Frontal cortex (tissue), 4 donors: ENCODE measurements at places on chromosomes 2 and 18. TPM values are rescaled to one million over a fixed set of nuclear protein-coding genes. Genes with fewer than 3 reads are reported as not detected.

- no peak for DNase-seq
These were observed 130.6 kb downstream of the COL6A3 start for GRCh38 chr2:237283131-237283928.

- DNase-seq, result no peak
These were observed 75.6 kb downstream of the TPGS2 start for GRCh38 chr18:36752929-36753865.

DNA sequence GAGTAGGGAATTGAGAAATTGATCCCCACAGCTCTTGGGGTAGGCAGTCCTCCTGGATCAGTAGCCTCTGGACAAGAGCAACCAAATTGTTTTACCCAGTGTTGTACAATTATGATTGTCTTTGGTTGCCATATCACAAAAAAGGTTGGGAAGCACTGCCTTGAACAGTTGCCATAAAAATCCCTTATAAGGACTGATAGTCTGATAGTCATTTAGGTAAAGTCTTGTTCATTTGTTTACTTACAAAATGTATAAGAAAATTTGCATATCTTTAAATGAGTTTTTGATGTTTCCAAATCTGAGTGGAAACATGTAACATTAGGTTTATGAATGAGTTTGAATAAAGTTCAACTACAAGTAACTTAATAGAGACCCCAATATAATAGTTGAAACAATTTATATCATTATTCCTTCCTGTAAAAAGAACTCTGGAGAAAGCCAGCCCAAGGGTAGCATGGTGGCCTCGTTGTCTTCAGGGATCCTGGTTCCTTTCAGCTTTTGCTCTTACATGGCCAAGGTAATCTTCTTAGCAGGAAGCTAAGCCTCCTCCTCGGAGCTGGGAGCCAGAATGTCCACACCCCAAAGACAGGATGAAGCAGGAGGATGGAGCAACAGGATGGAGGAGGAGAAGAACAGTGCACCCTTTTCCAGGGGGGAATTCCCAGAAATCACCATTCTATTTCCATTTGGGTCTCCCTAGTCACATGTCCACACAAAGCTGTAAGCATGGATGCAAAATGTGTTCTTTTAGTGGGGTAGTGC, 35.7 kb upstream of the NEMP2 start:
- no peak for DNase-seq

DNA sequence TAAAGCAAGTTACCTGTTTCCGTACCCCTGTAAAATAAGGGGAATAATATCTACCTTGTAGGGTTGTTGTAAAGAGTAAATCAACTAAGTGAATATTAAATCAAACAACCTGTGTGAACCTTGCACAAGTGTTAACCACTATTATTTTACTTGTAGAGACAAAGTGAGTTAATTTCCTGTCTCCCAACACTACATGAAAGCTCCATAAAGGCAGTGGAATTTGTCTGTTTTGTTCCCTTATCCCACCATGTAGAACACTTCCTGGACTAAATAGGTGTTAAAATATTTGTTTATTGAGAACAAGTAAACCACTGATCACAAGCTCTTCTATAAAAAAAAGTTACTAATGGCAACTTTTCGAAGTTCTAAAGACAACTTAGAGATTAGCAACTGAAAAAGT, 3.3 kb downstream of the ARL5A start:
- DNase-seq, result no peak

DNA sequence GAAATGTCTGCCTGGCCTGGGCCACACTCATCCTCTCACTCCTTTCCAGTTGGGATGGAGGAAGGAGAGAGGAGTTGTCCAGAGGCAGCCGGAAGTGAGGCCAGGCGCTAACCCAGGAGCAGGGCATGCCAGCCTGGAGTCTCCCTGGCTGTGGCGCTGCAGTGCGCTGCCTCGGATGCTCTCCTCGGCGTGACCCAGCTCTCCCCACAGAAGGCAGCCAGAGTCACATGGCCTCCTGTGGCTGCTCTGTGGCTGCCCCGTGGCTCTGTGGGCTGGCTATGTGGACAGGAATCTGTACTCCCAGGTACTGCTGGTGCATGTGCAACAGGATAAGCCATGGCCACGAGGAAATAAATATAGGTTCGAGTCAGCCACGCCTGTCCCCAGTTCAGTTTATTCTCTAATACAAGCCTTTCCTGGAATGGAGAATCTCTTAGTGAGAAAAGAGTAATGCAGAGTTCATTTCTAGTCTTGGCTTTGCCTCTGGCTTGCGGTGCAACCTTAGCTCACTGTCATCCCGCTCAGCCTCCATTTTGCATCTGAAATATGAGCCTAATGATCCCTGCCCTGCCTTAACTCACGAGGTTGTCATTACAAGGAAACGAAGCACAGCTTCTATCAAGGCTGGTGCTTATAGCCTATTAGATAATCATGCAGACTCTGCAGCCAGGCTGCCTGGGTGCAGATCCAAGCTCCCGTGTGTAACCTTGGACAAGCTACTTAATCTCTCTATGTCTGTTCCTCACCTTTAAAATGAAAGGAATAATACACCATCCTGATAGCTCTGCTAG, 106.3 kb downstream of the ANTXR1 start:
- DNase-seq, result no peak

DNA sequence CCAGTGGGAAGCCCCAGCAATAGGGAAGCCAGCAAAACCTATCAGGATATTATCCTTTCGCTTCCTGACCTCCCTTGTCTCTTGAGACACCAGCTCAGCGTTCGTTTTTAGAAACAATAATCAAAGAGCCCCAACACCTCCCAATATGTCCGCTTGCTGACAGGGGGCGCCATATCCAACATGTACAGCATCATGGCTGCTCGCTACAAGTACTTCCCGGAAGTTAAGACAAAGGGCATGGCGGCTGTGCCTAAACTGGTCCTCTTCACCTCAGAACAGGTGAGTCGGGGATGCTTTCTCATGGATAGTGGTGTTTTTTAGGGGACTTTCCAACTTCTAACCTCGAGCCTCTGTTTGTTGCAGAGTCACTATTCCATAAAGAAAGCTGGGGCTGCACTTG, 28.7 kb downstream of the GAD1 start:
- no peak for DNase-seq

DNA sequence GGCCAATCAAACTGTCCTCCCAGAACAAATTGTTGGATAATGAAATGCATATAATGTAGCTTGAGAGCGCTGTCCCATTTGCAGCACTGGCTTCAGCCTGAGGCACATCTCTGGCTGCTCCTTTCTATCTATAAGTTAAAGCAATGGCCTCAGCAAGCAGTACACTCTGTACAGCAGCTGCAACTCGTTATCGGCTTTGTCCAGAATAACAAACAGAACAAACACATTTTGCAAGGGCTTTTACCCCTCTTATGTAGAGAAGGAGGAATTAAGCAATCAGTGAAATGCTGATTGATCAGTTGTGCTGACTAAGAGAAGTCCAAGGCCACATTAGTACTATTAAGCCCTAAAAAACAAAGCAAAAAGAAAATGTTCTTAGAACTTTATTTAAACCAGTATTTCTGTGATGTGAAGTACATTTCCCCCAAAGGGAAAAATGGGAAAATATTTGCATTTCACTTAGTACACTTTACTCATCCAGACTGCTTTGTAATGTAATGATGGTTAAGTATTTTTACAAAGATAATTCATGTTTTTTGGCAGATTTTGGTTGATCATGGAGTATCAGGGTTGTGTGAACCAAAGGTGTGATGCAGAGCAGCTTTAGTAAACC, 15.0 kb upstream of the CPS1 start:
- no peak for DNase-seq

DNA sequence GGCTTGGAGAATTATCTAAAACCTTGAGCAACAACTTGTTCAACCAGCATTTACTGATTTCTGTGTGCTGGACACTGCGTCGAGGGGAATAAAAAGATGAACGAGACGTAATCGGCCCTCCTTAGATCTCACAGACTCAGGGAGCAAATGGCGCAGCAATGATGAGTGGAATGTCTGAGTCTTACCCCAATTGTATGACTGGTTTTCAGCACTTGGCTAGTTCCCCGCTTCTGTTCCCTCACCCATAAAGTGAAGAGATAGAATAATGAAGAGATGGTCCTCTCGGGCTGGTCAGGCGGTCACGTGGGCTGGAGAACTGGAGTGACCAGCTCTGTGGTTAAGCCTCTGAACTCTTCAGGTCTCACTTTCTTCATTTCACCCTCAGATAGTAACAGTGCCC, 17.3 kb upstream of the GATA6 start:
- DNase-seq, result no peak

GRCh38 chr2:201403880-201404279, 46.7 kb upstream of the FLACC1 start:
- no peak for DNase-seq

GRCh38 chr18:51506811-51507210, 309.3 kb upstream of the MEX3C start:
- no peak for DNase-seq

DNA sequence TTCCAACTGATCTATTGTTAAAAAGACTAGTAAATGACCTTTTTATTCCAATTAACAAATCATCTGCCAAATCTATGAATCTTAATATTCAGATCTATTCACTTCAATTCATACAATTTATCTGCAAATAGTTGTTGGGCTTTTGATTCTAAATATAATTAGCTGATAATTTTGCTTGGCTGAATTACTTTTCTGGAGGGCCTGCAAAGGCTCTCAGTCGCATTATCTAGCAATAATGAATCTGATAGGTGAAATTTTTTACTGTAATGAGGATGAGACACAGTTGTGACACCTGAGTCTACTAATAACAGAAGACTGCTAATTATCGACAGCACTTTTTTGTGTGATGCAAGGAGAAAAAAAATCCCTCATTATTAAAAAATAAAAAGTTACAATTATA, 565.1 kb downstream of the ZEB2 start:
- no peak for DNase-seq

- no peak for DNase-seq
These were observed 209.6 kb upstream of the PIK3C3 start for GRCh38 chr18:41745166-41746049.

Gene AGPS
- total RNA-seq, result 55.8 TPM

Gene SP140
- total RNA-seq, result 0.82 TPM

Gene PTH2R
- 3.3 TPM for total RNA-seq

Gene FOXI3
- total RNA-seq, result 0.41 TPM

Gene ADD2
- total RNA-seq, result 291 TPM

Gene STARD6
- 0.82 TPM for total RNA-seq

Gene POTEI
- total RNA-seq, result under 0.01 TPM

Gene FN1
- total RNA-seq, result 99.9 TPM

Gene TEKT4
- total RNA-seq, result under 0.01 TPM

Gene ITM2C
- 110 TPM for total RNA-seq

Gene DBI
- 31.8 TPM for total RNA-seq
